ENCODE measurements at places on chromosomes 12 and 14.

GRCh38 chr14:104794631-104794992 is 936 bp downstream of the AKT1 start:
- DNase-seq, result peak; percentile 57

GRCh38 chr12:18723752-18724151 is 14.1 kb downstream of the PLCZ1 start:
- no peak for DNase-seq

DNA sequence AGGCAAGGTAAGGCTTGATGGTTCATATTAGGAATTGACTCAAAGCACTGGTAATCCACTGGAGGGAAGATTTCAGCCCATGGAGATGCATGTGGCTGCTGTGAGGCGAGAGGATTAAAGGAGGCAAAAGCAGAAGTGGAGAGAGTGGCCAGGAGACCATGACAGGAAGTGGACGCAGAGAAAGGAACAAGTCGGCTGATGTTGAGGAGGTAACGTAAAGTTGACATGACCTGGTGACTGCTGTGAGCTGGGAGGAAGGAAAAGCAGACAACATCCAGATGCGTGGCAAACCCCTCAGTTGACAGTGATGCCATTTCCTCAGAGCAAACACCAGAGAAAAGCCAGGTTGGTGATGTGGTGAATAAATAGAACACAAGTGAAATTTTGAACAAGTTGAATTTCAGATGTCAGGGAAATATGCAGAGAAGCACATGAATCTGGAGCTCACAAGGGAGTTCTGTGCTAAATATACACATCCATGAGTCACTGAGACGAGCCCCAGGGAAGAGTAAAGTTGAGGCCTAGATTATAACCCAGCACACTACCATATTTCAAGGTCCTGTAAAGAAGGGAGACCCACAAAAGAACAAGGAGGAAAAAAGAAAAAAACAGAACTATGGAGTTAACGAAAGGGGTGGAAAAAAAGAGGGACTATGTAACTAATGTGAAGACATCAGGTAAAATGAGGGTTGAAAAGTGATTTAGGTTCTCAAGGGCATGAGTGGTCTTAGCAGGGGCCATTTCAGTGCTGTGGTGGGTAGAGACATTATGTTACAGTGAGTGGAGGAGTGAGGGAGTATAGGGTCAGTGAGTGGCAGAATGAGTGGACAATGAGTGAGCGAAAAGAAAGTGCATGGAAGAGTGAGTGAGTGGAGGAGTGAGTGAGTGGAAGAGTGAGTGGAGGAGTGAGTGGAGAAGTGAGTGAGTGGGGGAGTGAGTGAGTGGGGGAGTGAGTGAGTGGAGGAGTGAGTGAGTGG is 61.6 kb upstream of the GZMB start:
- DNase-seq, result peak; percentile 37

GRCh38 chr14:71625891-71626701 is 306.1 kb upstream of the RGS6 start:
- DNase-seq, result no peak

DNA sequence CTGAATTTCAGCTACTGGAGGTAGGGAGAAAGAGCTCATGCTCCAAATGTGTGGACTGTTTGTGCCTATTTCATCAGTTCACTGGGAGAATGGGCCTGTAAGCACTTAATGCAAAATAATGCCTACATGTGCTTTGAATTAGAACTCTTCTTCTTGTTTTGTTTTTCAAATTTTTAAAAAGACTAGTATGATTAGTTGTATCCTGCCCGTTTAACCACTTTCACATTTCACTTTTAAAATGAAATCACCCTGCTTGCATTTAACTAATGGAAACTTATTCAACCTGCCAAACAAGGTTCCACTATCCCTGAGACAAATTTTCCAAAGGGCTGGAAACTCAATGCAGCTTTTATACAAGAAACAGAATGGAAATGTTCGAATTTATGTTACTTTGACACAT is 79.7 kb downstream of the SAMD4A start:
- DNase-seq, result peak; percentile 31

Measured in eye (tissue), 1 donor.